ENCODE measurements at places on chromosomes 2 and 18. TPM values are rescaled to one million over a fixed set of nuclear protein-coding genes. Genes with fewer than 3 reads are reported as not detected.

The CNGA3 gene
- 0.10 TPM for total RNA-seq

DNA sequence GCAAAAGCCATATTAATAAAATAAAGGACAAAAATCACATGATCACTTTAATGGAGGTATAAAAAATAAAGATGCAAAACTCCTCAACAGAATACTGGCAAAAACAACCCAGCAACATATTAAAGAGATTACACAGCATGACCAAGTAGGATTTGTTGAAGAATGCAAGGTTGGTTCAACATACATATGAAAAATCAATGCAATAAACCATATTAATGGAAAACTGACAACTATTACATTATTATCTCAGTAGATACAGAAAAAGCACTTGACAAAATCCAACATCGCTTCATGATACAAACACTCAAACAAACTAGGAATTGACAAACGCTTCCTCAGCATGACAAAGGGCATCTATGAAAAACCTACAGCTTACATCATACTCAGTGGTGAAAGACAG is 76.7 kb downstream of the CRACDL start:
- DNase-seq: no peak

The ATF2 gene
- total RNA-seq: 58.7 TPM

The ANKRD62 gene
- not detected for total RNA-seq

DNA sequence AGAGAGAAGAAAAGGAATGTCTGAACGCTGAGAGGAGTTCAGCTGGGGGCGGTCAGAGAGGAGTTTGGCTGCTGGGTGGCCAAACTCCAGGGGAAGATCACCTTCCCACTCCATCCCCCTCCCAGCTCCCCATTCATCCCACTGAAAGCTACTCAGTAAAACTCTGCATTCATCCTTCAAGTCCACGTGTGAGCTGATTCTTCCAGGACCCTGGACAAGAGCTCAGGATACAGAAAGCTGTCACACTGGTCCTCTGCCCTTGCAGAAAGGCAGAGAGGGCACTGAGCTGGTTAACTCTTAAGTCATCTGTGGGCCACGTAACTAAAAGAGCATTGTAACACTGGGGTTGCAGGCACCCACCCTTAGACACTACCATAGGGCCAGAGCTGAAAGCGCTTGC is 132.1 kb upstream of the ARL4C start:
- DNase-seq: no peak

The AGXT gene
- 0.10 TPM for total RNA-seq

DNA sequence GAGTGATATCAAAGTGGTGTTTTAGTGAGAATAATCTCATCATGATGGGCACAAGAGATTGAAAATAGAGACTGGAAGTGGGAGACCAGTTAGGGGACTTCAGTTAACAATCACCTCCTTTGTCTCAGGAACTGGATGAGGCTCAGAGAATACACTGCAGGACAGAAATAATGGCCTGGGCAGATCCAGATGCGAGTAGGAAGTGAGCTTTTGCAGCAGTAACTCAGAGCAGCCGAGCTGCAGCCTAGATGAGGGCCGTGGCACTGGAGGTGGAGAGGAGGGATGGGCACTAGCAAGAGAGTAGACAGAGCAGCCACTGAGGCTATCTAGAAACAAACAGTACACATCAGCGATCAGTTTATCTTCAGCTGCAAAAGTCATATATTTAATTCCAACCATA is 48.6 kb downstream of the CYB5A start:
- no peak for DNase-seq

The L3MBTL4 gene
- 17.5 TPM for total RNA-seq

The ZNF396 gene
- 1.6 TPM for total RNA-seq

The REG1B gene
- total RNA-seq: not detected

The HS1BP3 gene
- total RNA-seq: 13.5 TPM

The WDR43 gene
- total RNA-seq: 47.7 TPM

DNA sequence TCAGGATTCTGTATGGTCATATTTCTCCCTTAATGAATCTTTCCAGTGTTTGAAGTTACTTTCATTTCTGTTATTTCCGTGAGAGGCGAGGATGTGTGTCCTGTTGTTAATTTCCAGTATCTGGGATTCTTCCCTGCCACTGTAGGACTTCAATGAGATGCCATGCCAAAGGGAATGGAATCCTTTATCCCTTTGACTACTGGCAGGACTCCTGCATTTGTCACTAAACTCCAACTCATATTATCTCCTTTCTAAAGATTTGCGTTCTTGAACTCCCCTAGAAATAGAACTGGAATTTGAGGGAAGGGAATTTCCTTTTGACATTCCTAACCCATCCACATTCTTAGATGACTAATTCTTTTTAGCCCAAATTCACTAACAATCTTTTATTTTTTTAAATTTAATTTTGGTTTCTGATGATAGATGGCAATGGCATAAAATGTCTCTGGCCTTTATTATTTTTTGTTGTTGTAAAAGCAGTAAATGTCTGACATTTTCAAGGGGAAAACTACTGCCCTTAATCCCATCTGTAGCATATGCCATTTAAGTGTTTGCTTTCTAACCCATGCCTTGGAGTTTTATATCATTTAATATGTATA is 87.8 kb upstream of the EML6 start:
- DNase-seq: no peak

The IL1R2 gene
- total RNA-seq: 15.6 TPM

The HOXD13 gene
- not detected for total RNA-seq

The REEP1 gene
- 3.9 TPM for total RNA-seq

DNA sequence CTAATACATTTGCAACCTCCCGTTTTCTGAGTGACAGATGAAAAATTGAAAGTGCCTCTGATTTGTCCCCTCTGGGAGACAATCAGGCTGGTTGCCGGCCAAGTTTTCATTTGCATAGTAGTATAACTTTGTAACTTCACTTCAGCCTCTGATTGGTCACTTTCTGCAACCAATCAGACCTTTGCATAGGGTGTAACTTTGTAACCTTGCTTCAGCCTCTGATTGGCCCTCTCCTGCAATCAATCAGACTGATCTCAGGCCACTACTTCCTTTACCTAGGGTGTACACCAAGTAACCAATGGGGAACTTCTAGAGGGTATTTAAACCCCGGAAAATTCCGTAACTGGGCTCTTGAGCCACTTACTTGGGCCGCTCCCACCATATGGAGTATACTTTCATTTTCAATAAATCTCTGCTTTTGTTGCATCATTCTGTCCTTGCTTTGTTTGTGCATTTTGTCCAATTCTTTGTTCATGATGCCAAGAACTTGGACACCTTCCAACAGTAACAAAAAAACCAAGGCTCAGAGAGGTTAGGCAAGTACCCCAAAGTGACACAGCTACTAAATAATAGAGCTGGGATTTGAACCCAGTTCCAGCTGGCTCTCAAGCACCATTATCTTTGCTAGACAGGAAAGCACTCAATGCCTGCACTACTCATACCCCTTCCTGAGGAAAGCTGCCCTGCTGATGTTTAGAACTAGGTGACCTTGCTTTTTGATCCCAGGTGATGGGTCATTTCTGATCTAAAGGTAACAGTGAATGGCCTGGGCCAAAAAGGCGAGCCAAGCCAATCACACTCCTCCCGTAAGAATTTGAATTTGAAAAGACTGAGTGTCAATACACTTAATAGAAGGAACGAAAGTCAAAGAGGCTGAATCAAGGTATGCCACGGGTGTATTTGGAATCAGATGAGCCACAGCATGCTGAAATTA is 10.9 kb upstream of the MYOM1 start:
- DNase-seq: no peak

DNA sequence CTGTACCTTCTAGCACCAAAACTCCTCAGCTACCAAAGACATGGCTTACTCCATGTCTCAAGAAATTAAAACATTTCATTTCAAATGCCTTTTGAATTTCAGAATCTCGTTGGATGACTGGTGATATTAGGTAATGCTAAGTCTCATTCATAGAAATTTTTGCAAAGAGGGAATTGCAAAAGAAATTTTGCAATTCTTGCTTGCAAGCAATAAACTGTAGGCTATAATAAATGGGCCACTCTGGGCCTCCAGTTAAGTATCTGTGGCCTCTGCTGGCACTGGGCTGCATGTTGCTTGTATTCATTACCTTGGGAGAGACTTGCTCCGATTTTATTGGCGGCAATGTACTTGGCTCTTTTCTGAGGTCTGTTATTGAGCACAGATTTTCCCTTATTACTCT is 2.8 kb upstream of the LCLAT1 start:
- DNase-seq: peak; percentile 66

The UCN gene
- 0.30 TPM for total RNA-seq

- DNase-seq: no peak
Measured at GRCh38 chr2:76312236-76312635, 601.5 kb upstream of the GCFC2 start.

DNA sequence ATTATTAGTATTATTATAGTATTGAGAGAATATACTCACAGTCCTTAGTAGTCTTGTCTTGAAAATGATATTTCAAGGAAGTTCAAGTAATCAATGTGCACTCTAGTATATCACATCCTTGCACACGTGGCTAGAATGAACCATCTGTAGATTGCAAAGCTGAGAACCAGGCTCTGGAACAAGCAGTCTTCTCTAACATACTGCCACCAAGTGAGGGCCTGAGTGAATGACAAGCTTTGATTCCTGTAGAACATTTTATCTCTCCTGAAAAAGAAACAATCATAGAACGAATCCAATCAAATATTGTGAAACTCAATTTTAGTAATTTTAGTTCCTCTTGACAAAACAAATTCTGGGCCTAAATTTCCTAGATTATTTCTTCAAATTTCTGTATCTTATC is 55.3 kb upstream of the SULT1C3 start:
- no peak for DNase-seq

The BOLL gene
- 0.10 TPM for total RNA-seq

DNA sequence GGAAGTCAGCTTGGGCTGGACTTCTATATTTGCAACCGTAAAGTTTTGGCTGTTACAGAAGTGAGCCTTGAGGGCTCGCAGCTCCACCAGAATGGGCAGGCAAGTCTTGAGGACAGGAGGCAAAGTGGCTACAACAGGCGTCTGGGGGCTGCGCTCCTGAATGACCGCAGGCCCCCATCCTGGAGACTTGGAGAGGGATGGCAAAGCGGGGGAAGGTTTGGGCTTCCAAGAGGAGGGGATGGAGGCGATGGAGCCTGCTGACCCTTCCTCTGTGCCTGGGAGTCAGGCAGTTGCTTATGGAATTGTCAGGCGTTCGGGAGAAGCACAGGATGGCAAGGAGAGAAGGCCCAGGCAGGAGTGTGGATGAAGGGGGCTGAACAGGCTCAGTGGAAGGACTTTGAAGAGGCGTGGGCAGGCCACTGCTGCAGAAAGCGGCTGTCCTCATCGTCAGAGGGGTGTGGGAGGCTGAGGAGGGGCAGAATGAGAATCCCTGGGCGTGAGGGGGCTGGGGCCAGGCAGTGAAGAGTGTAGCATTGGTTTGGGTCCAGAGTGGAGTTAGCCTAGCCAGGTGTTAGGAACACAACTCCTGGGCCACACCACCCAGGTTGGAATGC is 72.3 kb downstream of the INHBB start:
- DNase-seq: no peak

DNA sequence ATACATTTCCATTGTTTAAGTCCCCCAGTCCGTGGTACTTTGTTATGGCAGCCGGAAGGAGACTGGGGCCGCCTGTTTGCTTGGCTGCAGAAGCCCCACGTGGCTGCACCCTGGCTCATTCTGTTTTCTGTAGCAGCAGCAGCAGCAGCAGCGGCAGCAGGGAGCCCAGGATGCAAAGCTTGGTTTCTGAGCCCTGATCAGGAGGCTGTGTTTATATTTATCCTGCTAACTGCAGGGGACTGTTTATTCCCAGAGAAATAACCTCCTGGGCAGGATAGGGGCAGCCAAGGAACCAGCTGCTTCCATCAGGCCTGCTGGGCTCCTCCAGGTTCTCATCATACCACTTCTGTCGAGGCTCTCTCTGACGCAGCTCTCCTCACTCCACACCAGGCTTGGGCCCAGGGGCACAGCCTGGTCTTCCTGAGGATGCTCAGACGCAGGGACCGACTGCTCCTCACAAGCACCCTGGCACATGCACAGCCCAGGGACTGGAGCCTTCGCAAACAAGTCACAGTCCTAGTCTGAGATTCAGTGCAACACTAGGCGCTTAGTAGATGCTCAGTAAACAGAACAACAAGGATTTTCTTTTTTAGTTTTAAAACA is 139.0 kb downstream of the MSH2 start:
- DNase-seq: no peak

DNA sequence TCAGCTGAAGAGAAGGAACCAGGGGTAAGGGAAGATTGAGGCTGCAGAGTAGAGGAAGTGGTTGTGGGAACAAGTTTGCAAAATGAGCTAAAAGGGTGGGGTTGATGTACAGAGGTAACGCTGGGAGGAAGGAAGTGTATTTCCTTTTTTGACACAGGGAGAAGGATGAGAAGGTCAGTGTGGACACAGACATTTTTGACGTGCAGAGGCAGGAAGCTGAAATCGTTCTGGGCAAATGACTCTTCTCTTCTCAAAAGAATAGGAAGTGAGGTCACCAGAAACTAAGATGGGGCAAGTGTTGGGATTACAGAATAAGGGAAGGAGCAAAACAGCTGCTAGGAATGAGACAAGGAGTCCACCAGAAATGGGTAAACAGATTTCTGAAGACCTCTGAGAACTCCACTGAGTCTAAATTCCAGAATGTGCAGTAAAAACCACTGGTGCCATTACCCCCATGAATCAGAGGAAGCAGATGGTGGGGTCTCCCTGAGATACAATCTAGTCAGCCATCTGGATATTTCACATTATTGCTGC is 20.0 kb upstream of the RNF149 start:
- DNase-seq: peak; percentile 8

The SLC5A7 gene
- total RNA-seq: 0.10 TPM

DNA sequence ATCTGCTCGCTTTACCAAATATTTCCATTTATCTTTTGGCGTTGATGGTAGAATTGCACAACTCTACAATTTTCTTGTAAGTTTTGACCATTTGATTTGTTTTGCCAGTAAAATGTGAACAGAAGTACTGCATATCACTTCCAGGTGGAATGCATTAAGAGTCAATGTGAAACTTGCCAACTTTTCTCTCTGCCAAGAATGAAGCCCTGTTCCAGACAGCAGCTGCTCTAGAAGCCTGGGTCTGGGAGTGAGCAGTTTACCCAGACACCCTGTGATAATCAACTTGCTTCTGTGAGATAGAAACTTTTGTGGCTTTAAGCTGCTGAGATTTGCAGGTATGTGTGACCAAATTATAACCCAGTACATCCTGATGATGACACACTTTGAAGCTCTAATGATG is 115.9 kb upstream of the SYT4 start:
- peak; percentile 45 for DNase-seq

DNA sequence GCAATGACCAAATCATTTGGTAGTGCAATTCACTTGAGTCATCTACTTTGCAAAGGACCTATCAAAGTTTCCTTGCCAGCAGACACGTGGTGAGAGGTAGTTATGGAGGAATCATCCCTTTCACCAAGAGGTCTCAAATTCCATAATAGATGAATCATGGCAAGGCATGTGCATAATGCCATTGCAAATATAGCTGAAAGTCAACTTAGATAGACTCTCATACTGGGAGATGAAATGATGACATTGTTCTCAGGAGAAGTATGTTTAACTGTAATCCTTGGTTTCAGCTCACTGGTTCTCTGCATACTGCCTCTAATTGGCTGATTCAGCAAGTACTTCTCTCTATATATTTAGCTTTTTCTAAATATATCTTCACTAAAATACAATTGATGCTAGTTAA is 57.2 kb downstream of the CALCRL start:
- DNase-seq: no peak

- peak; percentile 13 for DNase-seq
Measured at GRCh38 chr2:12978066-12978835, 261.5 kb downstream of the TRIB2 start.

Data from skin of body (tissue), 3 donors.